Anterior cingulate cortex (tissue), 58 donors: ENCODE measurements at places on chromosomes 7 and 10.

GRCh38 chr10:89426230-89426868, 12.0 kb downstream of the IFIT5 start:
- no peak for DNase-seq

GRCh38 chr7:101164071-101164840, 1.1 kb downstream of the VGF start:
- DNase-seq = no peak

DNA sequence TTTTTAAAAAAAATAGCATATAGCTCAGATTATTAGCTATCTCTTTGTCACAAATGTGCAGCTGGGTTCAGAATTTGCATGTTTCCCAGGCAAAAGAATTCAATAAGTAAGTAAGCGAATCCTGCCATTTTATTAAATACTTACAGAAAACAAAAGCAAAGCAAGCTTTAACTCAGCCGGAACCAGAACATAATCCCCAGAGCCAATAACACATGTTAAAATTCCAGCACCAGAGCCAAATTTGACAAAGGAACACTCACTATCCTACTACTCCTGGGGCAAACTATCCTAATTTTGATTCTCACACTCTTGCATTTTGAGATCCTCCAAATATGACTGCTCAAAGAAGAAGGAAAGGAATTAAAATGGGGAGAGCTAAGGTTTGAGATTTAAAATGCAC, 32.6 kb downstream of the LRRTM3 start:
- no peak for DNase-seq

GRCh38 chr10:129680661-129681344, 213.8 kb downstream of the MGMT start:
- DNase-seq = no peak

- no peak for DNase-seq
Observed at GRCh38 chr7:13115855-13116254, 428.4 kb downstream of the ARL4A start.

GRCh38 chr10:128287921-128288320, 161.7 kb upstream of the MKI67 start:
- DNase-seq = no peak

DNA sequence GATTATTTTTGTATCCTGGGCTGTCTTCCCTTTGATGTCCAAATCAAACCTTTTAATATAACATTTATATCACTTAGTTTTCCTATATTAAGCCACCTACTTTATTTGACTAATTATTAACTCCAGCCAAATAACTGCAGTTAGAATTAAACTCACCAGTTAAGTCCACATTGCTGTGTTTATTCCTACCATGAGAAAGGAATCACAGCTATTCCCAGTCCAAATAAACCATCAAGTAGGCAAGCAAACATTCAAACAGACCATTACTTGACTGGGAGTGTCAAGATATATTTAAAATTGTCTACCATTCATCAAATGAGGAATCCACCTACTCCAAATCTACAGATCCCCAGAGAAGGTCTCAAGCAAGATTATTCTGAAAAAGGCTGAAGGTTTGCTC, 22.4 kb downstream of the PDE1C start:
- no peak for DNase-seq

GRCh38 chr7:39761449-39761848, 138.1 kb downstream of the RALA start:
- DNase-seq = no peak
